ENCODE measurements at places on chromosomes 6 and 20.

- DNase-seq, result no peak
Observed at GRCh38 chr6:104884867-104885517, 25.3 kb upstream of the HACE1 start.

- DNase-seq, result no peak
Observed at GRCh38 chr6:151722342-151722741, 85.1 kb upstream of the ESR1 start.

- DNase-seq, result no peak
Observed at GRCh38 chr6:152338335-152339125, 298.6 kb downstream of the SYNE1 start.

- no peak for DNase-seq
Observed at GRCh38 chr6:42013134-42013516, 37.2 kb upstream of the TAF8 start.

- DNase-seq, result no peak
Observed at GRCh38 chr6:87094576-87094975, 330 bp downstream of the CGA start.

- no peak for DNase-seq
Observed at GRCh38 chr6:115442323-115442722, 618.4 kb downstream of the FRK start.

DNA sequence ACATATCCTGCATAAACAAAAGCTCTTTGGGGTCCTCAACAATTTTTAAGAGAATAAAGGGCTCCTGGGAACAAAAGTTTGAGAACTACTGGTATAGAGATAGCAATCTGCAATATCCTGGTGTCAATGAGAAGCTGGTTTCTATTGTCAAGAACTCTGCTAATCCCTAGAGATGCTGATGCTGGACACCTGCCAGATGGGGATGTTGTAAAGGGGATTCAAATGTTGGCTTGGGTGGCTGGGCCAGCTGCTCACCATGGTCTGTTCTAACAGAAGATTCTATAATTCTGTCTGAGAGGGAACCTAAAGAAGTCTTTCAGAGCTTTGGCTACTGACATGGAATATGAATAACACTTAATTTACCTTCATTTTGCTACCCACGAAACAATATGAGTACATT lies 137.8 kb downstream of the BTBD9 start:
- no peak for DNase-seq

DNA sequence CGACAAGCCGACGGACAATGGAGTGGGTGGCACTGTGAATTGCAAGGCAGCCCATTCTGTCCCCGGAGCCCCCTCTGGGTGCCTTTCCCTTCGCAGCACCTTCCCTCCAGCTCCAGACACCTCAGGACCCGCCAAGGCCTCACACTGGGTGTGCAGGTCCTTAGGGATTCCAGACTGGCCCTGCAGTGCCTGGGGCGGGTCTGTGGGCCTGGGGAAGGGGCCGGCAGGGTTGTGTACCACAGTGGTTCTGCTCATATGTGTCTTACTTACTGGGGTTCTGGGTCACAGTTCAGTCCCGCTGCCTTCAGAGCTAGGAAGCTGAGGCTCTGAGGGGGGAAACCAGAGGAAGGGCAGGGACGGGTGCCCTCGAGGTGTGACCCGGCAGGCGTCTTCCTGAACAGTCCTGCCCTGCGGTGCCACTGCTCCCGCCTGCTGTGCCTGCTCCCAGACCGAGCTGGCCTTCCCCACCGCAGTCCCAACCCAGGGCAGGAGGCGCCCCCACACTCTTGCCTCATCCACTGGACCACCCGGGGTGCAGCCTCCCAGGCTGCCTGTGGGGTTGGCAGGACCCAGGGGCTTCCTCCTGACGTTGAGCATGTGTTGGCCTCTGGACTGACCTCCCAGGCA lies 16.3 kb upstream of the SLCO4A1 start:
- DNase-seq, result no peak

DNA sequence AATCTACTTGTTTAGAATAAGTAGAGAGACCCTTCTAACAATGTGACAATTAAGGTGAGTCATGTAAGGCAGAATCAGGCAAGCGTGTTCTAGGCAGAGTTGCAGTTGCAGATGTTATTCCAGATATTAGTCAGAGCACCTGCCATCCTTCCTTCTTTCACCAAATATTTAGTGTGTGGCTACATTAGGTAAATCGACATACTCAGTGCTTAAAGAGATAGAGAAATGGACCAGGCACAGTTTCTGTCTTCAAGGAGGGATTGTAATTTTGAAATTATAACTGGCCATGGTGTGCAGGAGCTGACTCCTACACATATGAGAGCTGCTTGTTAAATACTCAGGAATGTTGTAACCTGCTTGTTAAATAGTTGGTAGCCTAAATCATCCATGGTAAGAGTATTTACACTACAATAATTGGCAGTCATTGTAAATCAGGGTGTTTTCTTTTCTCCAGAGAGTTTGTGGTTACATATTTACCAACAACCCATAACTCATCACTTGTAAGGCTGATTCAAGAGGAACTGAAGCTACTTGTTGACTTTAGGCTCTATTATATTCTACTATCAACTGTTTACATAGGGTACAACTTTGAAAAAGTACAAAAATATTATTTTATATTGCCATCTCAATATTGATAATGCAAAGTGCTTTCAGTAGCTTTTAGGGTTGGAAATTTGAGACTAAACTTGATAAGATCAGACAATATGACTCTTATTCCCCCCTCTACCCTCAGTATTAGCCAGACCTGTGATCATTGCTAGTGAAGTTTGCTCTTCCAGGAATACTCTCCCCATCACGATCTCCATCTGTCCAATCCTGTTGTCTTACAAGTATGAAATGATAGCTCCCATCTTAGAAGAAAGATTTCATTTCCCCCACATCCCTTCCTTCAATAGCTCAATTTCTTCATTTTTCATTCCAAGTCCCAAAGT lies 607.1 kb downstream of the COL12A1 start:
- no peak for DNase-seq

DNA sequence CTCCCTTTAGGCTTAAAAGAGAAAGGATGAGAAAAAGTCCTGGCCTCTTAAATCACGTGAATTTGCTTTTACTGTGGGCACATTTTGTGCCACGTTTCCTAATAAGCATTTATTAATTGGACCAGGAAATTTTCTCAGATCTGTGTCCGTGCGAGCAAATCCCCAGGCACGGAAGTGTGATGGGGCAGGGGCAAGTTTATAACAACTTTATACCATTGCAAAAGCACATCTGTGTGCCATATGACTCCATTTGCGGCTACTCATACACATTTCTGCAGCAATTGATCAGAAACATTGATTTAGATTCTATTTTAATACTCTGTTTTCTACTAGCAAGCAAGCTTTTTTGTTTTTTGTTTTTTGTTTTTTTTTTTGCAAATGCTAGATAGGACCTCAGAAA lies 373.2 kb downstream of the TAF4 start:
- DNase-seq, result no peak

DNA sequence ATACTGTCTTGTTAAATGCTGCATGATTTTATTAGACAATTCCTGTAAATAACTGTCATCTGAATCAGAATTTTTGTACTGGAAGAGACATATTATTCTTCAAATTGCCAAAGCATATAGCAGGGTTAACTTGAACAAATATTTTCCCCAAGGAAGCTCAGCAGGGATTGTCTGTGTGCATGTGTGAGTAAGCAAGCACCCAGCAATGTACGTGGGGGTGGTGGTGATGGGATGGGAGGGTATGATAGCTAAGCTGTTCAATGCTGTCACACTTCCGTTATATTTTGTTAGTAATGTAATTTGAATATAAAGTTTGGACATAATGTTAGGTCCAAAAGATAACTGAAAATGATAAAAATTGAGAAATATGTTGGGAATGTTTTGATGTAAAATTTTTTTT lies 118.1 kb downstream of the MYB start:
- DNase-seq, result peak; percentile 25

DNA sequence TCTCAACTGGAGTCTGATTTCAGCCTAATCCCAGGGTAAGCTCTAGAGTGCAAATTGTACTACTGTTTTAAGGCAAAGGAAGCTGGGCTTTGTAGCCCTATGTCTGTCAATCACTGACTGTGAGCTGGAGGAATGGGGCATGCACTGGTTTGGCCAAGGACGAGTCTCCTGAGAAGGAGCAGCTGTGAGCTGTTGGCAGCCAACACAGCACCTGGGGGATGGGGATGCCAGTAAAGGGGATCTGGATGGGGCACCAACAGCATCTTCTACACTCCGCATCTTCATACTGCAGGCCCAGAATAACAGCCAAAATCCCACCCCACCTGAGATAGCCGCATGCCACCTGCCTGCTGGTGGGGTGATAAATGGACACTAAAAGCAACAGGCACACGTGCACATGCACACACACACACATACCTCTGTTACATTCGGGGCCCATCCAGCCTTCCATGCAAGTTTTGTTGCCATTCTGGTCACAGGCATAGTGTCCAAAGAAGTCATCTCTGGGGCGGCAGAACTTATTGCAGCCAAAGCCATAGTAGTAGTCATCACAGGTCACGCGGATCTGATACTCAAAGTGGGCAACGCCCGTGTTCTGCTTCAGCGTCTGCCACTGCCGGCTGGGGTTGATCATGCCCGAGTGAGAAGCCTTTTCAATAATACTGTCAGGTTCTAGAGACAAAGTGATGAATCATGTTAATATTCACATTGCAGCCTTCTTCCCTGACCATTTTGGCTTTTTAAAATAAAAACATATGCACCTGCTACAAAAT lies 15.6 kb downstream of the JAG1 start:
- DNase-seq, result no peak

DNA sequence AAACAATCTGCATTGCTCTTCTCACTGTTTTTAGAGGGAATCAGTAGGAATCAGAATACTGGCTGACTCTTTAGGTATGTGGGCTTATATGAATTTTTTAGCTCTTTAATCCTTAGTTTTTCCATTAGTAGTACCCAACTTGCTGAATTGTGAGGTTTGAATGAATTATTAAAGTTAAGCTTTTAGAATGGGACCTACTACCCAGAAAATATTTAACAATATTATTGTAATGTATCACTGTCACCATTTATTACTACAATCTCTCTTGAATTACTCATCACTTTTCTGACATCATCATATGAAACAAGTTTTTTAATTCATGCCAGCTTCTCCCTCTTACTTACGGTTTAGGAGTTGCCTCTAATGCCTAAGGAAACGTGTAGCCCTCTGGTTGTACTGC lies 212.7 kb downstream of the BCKDHB start:
- no peak for DNase-seq

DNA sequence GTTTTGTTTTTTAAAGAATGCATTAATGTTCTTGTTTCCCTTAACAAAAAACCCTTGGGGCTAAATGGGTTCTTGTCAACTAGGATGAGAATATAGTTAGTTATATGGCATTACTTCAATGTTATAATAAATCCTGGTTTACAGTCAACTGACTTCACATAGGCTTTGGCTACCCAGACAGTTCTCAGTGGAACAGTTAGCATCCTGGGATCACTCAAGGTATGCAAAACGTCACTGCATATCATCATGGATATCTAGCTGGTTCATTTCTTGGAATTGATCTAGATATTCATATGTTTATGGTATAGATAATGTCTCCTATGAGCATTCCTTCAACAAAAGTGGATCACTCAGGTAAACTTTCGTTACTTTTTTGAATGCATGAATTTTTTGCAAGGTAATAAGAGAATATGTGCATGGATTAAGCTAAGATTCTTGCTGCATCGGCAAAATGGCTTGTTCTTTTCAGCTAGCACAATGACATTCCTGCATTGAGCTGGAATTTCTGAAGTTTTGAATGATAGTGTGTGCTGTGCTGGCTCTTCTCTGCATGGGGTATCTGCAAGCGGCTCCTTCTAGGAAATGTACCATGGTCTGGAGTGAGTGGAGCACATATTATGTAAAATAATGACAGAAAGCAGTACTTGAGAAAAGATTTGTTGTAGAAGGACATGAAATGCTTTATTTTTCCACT lies 138.9 kb downstream of the ADGRG6 start:
- DNase-seq, result no peak

DNA sequence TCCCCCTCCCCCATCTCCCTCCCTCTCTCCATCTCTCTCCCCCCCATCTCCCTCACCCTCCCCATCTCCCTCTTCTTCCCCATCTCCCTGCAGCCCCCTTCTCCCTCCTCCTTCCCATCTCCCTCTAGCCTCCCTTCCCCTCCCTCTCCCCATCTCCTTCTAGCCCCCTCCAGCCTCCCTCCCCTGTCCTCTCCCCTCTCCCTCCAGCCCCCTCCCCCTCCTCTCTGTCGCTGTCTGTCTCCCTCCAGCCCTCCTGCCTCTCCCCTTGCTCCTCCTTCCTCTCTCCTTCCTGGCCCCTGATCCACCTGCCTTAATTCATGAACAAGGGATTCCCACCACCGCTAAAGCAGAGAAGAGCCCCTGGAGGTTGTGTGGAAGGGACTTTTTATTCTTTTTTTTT lies 26.9 kb upstream of the CHMP4B start:
- DNase-seq, result no peak

DNA sequence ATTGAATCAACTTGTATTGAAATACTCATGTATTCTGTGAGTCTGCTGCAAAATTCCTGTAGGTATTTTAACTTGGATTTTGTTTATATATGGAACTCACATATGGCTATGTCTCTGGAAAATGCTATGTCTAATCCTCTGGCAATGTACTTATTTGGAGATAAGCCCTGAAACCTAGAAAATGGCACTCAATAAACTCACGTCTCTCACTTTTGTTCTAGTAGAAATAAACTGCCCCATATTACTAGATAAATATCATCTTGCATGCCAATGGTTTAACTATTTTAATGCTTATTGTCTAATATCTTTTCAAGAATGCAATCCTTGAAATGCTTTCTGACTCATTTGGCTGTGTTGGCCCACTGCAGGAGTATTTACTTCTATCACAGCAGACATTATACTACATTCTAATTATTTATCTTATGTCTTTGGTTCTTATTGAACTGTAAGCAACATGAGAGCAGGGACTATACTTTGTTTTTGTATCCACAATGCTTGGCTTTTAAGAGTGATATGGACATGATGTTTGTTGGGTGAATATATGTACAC lies 292.2 kb upstream of the RSPO3 start:
- no peak for DNase-seq

- DNase-seq, result no peak
Observed at GRCh38 chr6:112485827-112486212, 138.7 kb downstream of the RFPL4B start.

DNA sequence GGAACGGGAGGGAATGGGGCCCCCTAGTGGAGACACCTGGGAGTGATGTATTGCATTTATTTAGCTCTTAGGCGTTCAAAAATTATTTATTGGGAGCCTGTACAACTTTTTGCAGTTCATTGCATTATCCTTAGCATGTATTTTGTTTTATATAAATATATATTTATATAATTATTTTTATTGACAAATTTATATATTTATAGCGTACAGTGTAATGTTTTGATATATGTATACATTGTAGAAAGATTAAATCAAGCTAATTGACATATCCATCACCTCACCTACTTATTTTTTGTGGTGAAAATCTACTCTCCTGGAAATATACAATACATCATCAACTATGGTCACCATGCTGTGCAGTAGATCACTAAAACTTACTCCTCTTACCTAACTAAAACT lies 975 bp downstream of the SIRT5 start:
- no peak for DNase-seq

DNA sequence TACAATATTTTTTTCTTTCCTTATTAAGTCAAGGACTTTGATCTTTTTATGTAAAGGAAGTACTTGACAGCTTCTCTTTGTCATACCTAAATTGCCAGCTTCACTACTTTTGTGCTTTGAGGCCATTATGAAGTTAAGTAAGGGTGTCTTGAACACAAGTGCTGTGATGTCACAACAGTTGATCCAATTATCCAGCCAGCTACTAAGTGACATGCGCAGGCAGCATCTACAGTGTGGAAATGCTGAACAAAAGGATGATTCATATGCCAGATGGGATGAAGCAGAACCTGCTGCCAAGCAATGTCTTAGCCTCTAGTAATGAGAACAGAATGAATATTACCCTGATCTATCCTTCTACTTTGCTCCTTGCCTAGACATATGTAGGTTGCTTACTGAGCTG lies 68.3 kb upstream of the TMEM244 start:
- no peak for DNase-seq

GRCh38 chr6:25558155-25558817 lies 93.7 kb upstream of the SCGN start:
- no peak for DNase-seq
